ENCODE measurements at places on chromosomes 2 and 18.

DNA sequence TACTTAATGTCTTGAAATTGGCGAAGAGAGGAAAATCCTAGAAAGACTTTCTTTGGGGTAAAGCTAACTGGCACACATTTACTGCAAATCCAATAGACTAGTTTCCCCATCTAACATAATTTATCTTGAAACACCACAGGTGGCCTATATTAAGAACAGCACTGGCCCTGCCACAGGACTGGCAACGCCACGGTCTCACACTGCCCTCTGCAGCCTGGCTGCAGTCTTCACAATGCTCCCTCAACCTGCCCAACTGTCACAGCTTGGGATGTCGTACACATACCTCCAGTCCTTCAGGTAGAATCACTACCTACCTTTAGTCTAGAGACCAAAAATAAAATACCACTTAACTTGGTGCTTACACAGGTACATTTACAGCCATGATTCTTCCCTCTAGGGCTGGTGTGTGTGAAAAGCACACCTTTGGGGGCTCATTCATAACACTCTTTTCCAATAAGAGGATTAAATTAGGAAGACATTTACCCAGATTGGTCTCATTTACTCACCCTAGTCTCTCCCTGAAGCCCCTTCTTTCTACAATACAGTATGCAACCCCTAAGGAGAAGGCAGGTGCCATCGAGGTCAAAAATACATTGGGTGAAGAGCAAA, 222.2 kb downstream of the C1D start:
- DNase-seq = peak; percentile 40

DNA sequence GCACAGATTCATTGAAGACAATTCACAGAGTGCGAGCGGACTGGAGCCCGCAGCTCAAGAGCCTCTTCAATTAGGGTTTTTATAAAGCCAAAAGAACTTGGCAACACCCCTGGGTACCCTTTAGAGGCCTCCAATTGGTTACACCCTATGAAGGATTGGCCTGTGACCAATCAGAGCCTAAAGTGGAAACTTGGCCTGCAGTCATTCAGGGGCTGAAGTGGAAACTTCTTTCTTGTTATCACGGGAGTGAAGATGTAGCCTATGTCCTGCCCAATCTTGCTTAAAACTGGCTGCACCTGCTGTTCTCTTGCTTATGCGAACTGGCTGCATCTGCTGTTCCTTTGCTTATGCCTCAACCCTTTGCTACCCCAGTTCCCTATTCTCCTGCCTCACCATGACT, 1.8 kb upstream of the HJURP start:
- no peak for DNase-seq

DNA sequence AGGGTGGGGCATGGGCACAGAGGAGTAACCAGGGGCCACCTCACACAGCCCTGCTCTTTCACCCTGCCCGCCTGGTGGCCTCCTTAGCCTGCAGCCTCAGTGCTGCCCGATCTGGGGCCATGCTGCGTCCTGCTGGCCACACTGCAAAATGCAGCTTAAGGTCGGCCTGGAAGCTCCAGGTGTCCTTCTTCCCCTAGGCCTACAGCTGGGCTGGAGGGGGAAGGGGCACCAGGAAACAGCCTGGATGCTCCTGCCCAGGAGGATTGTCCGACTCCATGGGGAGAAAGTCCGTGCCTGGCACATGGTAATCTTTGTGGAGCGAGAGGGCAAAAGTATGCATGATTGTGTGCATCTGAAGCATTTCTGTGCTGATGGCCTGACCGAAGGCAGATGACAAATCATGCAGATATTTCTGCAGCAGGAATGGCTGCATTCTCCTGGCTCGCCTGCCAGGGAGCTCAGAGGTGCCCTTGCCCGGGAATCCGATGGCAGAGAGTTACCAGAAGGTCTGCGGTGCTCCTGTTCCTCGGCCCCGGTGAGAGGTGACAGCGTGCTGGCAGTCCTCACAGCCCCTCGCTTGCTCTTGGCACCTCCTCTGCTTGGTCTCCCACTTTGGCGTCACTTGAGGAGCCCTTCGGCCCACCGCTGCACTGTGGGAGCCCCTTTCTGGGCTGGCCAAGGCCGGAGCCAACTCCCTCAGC, 12.8 kb upstream of the ALPP start:
- no peak for DNase-seq

DNA sequence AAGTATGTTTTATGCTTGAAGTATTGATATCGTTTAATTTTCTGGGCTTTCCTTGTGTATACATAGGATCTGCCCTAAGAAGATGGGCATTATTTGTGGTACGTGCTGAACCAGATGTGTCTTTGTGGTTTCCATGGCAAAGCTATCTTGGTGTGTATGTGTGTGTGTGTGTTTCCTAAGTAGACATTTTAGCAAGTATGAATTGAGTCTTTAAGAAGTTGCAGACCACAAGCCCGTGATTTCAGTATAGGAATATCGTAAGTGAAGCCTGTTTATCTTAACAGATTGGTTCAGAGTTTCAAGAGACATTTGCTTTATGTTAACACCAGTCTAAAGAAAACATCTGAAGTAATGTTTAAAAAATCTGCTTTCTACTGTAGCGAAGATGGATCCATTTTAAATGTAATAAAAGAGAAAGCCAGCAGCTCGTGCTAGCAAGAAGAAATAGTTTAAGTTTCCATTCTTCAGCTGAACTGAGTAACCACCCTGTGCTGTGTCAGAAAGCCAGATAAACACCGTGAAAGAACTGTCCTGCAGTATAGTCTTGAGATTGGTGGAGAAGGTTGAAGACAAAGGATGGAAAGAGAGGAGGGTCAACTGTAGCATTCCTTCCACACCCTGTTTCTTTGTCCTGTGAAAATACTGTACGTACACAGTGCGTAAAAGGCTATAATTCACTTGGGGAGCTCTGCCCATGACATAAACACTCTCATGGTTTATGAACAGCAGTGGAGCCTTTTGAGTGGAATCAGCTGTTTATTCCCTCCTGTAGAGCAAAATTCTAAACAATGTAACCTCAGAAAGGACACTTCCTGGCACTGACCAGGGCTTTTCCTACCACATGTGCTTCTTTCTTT, 91.9 kb upstream of the FOSL2 start:
- no peak for DNase-seq

DNA sequence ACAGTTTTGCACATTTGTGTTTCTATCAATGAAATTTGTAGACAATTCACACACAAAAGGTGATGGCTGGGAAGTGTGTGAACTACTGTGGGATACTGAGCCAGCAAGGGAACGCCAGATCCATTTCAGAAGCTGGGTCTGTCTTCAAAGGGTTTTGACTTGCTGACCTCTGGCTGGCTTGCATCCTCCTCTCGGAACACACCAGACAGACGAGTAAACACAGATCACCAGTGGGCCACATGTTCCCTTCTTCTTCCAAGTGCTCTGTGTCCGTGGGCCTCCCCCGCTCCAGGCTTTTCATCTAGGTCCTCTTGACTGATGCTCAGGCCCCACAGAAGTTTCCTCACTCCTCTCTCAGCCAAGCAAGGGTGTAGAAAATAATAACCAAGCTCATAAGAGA, 122.2 kb upstream of the OSR1 start:
- no peak for DNase-seq

- DNase-seq = no peak
These were observed 12.7 kb upstream of the CDH2 start for GRCh38 chr18:28189400-28190239.

GRCh38 chr2:86772611-86773010, 18.1 kb downstream of the CD8A start:
- DNase-seq = no peak

- DNase-seq = no peak
These were observed 91.8 kb downstream of the PLEKHM3 start for GRCh38 chr2:207933396-207934065.

- no peak for DNase-seq
These were observed 53.5 kb downstream of the DARS1 start for GRCh38 chr2:135931776-135932443.

DNA sequence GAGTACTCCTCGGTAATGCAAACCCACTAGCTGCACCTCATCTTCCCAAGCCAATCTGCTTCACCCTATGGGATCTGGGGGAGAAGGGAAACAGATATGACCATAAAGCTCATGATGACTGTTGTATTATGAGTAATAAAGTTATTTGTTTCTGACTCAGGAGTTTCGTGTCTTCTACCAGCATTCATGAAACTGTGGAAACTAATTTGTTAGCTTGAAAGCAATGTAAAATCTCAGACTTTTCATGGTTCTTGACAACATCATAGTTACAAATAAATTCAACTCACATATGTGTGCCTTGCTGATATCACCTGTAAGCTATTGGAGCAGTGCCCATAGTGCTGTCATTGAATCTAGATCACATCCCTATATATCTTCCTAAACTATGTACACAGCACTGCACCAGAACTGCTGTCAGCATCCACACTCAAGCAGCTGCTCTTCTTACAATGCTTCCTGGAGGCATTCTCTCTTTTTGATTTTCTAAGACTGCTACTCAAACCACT, 135.6 kb upstream of the KYNU start:
- DNase-seq = no peak

DNA sequence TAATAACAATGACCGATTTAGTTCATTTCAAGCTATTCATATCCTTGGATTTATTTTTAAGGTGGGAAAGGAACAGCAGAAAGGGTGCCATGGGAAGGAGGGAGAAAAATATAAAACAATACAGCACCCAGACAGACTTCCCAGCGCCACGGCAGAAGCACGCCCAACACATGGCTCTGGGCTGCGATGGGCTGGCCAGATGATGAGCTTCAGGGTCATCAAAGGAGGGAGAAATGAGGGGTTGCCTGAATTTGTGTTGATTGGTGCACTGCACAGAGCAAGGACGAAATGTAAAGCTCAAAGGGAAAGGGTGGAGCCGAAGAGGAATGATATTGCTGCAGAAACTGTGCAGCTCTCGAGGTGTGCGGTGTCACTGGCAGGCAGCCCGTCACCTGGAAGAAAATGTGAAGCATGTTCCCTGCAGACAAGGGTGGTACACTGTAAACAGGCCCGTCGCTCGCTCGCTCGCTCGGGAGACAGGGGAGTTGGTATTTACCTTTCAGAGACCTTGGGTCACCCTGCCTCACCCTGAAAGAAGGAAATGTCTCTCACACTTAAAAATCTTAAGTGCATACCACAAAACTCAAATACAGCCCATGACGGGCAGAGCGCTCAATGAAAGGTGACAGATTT, 195.5 kb upstream of the CTAGE1 start:
- no peak for DNase-seq

- no peak for DNase-seq
These were observed 124.8 kb upstream of the ITGB6 start for GRCh38 chr2:160324917-160325316.

- DNase-seq = no peak
These were observed 223.3 kb downstream of the CNTNAP5 start for GRCh38 chr2:124248386-124248785.

DNA sequence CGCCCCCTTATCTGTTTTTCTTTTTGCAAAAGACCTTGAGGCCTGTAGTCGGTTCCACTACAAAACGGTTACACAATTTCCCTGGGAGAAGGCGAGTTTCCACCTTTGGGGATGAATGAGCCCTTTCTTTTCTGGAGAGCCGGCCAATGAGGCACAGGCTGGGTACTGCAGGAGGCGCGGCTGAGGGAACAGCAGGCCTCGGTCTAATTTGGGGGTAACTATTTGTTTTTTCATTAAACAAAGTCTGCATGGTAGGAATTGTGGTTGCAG, 129.2 kb downstream of the MYCN start:
- DNase-seq = no peak

- no peak for DNase-seq
These were observed 684.7 kb downstream of the EPHA4 start for GRCh38 chr2:220887271-220887870.

DNA sequence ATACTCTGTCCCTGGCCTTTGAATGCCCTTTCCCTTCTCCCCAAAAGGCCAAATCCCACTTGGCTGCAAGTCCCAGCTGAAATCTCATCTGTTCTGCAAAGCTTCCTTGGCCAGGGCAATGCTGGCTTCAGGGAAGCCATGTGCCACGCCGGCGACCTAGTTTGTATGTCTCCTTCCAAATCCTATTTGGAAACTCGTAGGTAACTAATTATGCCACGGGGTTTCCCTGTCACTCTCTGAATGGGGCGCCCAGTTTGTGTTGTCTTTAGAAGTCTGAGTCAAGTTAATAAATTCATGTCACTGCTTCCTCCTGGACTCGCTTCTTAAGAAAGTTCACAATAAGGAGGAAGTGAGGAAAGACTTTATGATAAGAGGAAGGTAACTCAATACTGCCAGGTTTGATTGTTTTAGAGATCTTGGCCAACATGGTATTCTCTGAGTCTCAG, 19.1 kb downstream of the FHL2 start:
- DNase-seq = peak; percentile 74
